ENCODE measurements at places on chromosomes 6 and 20.

GRCh38 chr6:85506441-85507093 lies 56.7 kb downstream of the NT5E start:
- no peak for DNase-seq

- no peak for DNase-seq
Observed at GRCh38 chr20:10728873-10729670, 55.3 kb upstream of the JAG1 start.

- DNase-seq, result no peak
Observed at GRCh38 chr20:53040693-53041589, 68.8 kb downstream of the TSHZ2 start.

DNA sequence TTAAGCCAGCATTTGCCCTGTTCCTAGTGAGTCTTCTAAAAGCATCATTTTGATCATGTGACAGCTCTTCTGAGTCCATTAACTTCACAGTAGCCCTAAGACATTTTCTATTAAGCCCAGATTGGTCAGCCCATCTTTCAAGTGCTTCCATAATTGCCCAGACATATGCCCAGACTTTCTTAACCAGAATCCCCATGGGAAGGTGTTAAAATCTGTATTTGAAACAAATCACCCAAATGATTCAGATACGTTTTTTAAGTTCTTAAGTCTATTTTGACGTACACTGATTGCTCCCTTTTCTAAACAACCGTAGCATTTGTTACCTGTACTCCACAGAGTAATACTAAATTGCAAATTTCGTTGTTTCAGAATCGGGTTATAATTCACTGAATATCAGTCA lies 89.3 kb downstream of the BCAS1 start:
- no peak for DNase-seq

- DNase-seq, result no peak
Observed at GRCh38 chr6:33314943-33315792, 1.3 kb upstream of the TAPBP start.
